ENCODE measurements at places on chromosomes 6 and 20.

DNA sequence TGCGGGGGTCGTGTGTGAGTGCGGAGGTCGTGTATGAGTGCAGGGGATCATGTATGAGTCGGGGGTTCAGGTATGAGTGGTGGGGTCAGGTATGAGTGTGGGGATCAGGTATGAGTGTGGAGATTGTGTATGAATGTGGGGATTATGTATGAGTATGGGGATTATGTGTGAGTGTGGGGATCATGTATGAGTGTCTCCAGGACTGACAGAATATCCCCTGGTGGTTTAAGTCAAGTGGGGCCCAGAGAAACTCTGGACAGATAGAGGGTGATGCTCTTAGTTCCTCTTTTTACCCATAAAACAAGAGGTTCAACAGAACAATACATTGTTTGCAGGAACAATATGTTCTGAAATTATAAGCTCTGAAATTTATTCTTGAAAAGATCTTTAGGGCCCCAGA, 131.9 kb downstream of the UST start:
- no peak for DNase-seq

DNA sequence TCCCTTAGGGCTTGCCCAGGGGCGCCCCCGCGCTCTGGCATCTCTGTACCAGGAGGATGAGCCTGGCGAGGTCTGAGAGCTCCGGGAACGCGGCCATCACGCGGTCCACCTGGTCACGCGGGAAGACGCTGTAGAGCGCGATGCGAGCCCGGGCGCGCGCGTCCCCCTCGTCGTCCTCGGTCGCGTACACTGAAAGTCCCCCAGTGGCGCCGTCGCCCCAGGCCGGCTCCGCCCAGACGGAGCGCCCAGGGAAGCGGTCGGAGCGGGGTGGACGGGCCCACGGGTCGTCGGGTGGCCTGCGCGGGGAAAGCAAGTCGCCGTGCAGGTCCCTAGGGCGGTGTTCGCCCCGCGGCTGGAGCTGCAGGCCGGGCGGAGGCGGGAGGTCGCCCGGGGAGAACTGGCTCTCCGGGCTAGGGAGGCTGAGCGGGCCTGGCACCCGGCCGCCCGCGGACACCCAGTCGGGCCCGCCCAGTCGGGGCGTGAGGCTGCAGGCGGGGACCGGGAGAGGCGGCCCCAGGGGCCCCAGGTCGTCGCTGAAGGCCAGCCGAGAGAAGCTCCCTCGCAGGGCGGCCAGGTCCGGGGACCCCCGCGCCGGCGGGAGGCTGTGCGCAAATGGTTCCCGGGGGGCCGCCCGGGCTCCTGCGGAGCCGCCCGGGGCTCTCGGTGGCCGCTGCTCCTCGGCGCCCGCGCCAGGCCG, 34.0 kb downstream of the ZC3H12D start:
- no peak for DNase-seq

- DNase-seq = no peak
Measured at GRCh38 chr6:164690241-164690640, 619.2 kb downstream of the C6orf118 start.

DNA sequence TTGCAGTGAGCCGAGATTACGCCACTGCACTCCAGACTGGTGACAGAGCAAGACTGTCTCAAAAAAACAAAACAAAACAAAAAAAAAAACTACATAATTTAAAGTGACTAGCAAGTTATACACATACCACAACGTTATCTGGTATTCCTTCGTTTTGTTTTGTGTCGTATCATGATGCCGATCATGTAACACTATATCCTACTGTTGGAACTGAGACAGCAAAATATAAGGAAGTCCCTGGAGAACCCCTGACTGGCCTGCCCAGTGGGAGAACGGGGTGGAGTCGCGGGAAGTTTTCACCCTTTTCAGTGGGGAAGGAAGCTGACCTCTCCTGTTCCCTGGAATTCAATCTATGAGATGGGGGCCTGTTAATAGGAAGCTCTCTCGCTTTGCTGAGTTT, 15.1 kb downstream of the SOX4 start:
- DNase-seq = no peak

DNA sequence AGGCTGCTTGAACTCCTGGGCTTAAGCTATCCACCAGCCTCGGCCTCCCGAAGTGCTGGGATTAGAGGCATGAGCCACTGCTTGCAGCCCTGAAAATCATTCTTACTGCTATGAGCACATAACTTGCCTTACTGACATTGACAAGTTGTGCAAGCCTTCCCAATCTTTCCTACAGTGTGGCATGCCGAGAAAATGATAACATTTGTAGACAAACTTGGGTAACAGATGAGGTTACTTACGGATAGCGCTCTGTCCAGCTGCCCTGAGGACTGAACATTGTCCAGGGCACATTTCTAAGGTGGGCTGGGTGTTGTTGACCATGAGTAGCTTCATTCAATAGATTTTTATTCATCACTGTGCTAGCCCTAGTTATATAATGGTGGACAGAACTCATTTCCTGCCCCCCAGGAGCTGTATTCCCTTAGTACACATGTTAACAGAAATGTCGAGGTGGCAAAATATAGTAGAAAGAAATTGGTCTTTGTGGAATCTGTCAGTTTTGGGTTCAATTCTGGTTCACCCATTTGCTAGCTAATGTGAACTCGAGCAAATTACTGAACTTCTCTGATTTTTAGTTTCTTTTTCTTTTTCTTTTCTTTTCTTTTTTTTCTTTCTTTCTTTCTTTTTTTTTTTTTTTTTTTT, 118.4 kb upstream of the AKIRIN2 start:
- no peak for DNase-seq

All from stimulated activated CD8-positive, alpha-beta memory T cell treated with anti-CD3 and anti-CD28 coated beads, Interleukin-4, amount 100 ng/mL, for 1 hour (primary cell).